Activated T-helper 2 cell treated with anti-CD3 and anti-CD28 coated beads, Interferon-gamma antibody, Interleukin-2, Interleukin-4, amounts not matched to agents 10 μg/mL and 5 μg/mL and 100 μg/mL, durations not matched to agents 14 hours and 24 hours and 36 hours (primary cell): ENCODE measurements at places on chromosomes 1 and 21. TPM values are rescaled to one million over a fixed set of nuclear protein-coding genes. Genes with fewer than 3 reads are reported as not detected.

GJB4 gene
- total RNA-seq = not detected in 2 replicates

SELENBP1 gene
- not detected in 2 replicates for total RNA-seq

UBL4B gene
- total RNA-seq = not detected in 2 replicates

ITLN2 gene
- not detected in 2 replicates for total RNA-seq

GBP2 gene
- total RNA-seq = 71.9 and 74.1 TPM in 2 replicates

S100A12 gene
- total RNA-seq = not detected in 2 replicates

BSND gene
- total RNA-seq = not detected in 2 replicates

S1PR1 gene
- 71.0 and 73.0 TPM in 2 replicates for total RNA-seq

COL9A2 gene
- total RNA-seq = 18.7 and 18.9 TPM in 2 replicates

ADCY10 gene
- total RNA-seq = 0.07 and 0.09 TPM in 2 replicates

PYHIN1 gene
- 7.4 and 10.0 TPM in 2 replicates for total RNA-seq

H6PD gene
- total RNA-seq = 27.1 and 28.0 TPM in 2 replicates

DTL gene
- 73.9 and 77.0 TPM in 2 replicates for total RNA-seq

OR2L13 gene
- total RNA-seq = not detected in 2 replicates

SIM2 gene
- total RNA-seq = 0.18 and 0.21 TPM in 2 replicates

LCE6A gene
- not detected in 2 replicates for total RNA-seq

POU3F1 gene
- total RNA-seq = 0.32 and 0.48 TPM in 2 replicates

NR0B2 gene
- total RNA-seq = not detected in 2 replicates

UBE2U gene
- not detected in 2 replicates for total RNA-seq

C1orf216 gene
- 25.4 and 26.2 TPM in 2 replicates for total RNA-seq

TTLL7 gene
- total RNA-seq = 0.84 and 1.4 TPM in 2 replicates

ATP1A2 gene
- not detected in 2 replicates for total RNA-seq
